Activated CD8-positive, alpha-beta memory T cell treated with anti-CD3 and anti-CD28 coated beads for 48 hours (primary cell): ENCODE measurements at places on chromosomes 7 and 10.

DNA sequence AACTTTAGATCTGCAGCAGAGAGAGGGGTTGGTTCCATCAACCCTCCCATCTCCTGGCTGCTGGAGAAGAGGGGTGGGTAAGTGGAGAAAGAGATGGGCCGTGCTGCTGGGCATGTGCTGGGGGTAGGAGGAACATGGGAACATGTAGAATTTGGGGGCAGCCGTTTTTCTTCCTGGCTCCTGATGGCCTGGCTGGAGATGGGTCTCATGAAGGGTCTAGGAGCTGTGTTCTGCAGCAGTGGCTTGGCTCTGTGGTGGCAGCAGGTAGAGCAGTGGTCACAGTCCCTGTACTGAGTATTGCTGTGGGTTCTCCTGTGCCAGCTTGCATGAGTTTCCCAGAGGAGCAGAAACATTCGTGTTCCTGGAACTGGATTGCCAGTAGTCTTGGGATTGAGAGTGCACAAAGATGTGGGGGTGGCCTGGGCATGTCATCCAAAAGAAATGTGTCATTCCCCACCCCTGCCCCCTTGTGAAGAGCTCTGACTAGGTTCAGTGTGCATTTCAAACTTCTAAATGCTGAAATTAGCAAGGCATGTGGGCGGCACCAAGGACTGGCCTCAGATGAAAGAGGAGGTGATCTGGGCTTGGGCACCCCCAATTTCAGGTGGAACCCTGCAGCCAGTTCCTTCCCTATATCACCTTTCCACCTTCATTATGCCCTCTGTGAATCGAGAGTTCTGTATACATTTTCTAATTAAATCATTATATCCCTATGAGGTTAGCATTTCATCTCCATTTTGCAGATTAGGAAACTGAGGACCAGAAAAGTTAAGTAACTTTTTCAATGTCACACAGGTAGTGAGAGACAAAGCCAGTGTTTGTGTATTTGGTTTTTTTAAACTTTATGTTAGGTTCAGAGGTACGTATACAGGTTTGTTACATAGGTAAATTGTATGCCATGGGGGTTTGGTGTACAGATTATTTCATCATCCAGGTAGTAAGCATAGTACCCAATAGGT lies 2.1 kb downstream of the CHST3 start:
- DNase-seq = no peak

DNA sequence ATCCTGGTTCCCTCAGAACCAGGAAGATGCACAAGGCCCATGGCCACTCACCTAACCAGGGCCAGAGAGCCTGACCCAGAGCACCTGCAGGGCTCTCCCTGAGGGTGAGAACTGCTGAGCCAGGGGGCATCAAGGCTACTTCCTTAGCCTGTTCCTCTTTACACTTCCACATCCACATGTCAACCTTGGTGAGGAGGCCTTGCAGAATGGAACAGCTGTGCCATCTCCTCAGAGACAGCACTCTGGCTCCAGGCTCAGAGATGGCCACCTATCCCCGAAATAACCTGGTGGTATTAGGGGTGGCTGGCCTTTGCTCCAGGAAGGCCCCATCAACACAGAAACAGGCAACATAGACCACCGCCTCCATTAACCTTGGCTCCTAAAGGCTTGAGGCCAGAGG lies 473.0 kb downstream of the RPS24 start:
- DNase-seq = no peak

DNA sequence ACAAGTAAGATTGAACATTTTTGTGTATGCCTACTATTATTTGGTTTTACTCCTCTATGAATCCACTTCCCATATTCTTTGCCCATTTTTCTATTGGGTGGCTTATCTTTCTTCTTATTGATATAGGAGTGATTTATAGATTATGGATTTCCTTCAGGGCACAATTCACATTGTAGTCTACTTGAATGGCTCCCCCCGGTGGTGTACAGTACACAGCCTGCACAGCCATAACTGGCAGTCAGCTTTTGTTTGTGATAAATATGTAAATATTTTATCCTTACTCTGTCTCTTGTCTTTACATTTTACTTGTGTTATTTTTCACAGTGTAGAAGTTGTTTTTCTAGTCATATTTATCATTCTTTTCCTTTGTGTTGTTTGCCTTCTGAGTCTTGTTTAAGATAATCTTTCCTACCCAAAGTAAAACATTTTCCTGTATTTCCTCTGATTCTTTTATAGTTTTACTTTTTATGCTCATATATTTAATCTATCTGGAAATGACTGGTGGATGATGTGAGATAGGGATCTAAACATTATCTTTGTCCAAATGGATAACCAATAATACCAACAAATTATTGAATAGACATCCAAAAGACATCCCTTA lies 23.9 kb upstream of the CALD1 start:
- no peak for DNase-seq

- DNase-seq = no peak
Observed at GRCh38 chr10:101000915-101001658, 1.5 kb downstream of the LZTS2 start.

- DNase-seq = no peak
Observed at GRCh38 chr7:25216837-25217236, 11.4 kb downstream of the NPVF start.
